ENCODE measurements at places on chromosomes 3 and 15.

GRCh38 chr3:189936201-189936945, 184.3 kb downstream of the P3H2 start:
- DNase-seq: no peak

- no peak for DNase-seq
Measured at GRCh38 chr3:195032955-195033354, 238.0 kb downstream of the XXYLT1 start.

GRCh38 chr3:198079771-198080520, 119.9 kb downstream of the LMLN start:
- DNase-seq: peak; percentile 55

GRCh38 chr3:124520970-124521369, 209.3 kb upstream of the UMPS start:
- DNase-seq: no peak

GRCh38 chr15:86558252-86558651, 478.6 kb downstream of the AGBL1 start:
- DNase-seq: no peak

- DNase-seq: no peak
Measured at GRCh38 chr15:42971830-42972229, 51.3 kb upstream of the TTBK2 start.

GRCh38 chr3:115580566-115580965, 42.7 kb upstream of the GAP43 start:
- DNase-seq: no peak

DNA sequence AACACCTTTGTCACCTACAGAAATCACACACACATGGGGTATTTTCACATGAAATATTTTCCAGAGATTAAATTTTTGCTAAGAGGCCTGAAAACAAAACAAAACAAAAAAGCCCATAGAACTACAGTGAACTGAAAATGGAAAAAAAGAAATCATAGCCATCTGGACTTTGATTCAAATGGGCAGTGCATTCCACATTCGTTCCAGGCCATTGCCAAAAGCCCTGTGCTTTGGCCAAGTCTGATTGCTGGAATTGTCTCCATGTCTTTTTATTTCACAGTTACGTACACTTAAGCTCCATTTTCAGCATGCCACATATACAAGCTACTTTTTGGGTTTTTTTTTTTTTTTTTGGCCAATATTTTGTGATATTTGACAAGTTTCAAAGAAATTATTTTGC, 47.1 kb downstream of the TFG start:
- no peak for DNase-seq

DNA sequence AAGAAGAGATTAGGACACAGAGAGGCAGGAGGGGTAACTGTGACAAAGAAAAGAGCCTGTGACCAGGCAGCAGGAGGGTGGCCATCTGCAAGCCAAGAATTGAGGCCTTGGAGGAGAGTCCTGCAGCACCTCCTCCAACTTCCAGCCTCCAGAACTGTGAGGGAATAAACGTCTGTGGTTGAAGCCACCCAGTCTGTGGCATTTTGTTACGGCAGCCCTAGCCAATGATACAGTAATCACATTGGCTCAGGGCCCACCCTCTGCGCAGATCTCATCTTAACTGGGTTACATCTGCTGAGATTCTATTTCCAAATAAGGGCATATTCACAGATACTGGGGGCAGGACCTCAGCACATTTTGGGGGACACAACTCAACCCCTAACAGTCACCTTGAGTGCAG, 11.3 kb downstream of the SELENOS start:
- DNase-seq: no peak

DNA sequence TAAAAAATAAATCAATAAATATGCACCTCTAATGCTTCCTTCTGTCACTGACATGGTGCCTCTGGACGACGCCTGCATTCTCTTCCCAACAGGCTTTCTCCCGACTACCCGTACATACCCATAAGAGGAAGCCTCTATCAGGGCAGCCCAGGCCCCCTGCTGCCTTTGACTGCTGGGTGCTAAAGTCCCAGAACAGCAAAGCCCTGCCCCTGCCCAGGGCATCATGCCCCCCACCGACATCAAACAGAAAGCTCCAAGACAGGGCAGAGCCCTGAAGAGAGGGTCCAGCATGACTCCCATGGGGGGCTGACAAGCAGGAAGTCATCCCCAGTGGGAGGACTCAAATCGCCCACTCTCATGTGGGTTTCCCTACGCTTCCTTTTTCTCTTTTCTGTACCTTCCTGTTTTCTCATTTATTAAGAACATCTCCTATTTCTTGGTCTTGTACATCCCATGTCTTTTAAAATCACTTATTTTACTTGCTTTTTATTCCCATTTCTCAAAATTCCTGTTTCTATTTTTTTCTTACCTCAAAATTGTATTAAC, 23.4 kb downstream of the XPC start:
- DNase-seq: no peak

- no peak for DNase-seq
Measured at GRCh38 chr3:124811436-124811835, 75.7 kb downstream of the ITGB5 start.

Data from stimulated activated CD4-positive, alpha-beta T cell treated with anti-CD3 and anti-CD28 coated beads, Interleukin-2, amount 100 ng/mL, for 24 hours (primary cell).